ENCODE measurements at places on chromosomes 7 and 10.

- DNase-seq, result no peak
Observed at GRCh38 chr7:137674551-137675409, 172.0 kb downstream of the DGKI start.

DNA sequence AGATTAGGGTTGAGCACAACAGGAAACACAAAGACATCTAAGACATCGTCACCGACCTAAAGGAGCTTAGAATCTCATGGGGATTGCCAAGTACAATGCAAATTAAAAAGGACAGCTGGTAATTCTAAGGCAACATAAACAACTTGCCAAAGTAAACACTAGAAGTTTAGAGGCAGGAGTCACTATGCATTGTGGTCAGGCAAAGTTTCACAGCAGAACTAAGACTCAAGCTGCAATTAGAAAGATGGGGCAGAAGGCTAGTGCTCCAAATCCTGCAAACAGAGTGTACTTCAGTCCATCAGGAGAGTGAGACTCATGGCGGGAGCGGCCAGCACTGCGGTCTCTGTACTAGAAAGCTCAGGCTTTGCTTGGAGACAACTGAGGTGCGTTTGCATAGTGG lies 52.7 kb downstream of the HIPK2 start:
- DNase-seq, result peak; percentile 95

- no peak for DNase-seq
Observed at GRCh38 chr7:147015999-147016398, 899.4 kb downstream of the CNTNAP2 start.

DNA sequence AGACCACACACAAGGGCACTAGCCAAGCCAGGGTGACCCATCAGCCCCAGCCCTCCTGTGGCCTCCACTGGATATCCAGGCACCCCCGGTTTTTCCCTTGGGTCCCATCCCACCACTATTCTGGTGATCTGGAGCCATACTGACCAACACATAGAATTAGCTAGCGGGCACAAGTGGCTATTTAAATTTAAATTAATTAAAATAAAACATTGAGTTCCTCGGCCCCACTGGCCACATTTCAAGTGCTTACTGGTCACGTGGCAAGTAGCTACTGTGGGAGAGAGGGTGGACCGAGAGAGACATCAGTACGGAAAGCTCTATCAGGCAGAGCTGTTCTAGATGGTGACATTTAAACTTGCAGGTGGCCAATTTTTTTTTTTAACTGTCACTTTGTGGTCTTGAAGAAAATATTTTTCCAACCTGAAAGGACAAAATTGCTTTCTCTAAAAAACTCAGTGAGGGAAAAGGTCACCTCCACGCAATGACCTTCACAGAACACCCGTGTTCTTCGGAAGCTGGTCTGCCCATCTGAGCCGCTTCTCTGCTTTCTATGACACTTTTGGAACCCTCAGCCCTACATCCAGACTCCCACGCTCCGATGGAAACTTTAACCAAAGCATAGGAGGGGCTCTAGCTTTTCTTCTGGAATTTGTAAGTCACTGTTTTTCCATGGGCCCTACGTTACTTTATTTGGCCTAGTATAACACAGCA lies 30.0 kb downstream of the HIPK2 start:
- no peak for DNase-seq

- peak; percentile 17 for DNase-seq
Observed at GRCh38 chr7:36264123-36264801, 111.2 kb downstream of the EEPD1 start.

GRCh38 chr7:97801108-97801507 lies 69.2 kb downstream of the TAC1 start:
- no peak for DNase-seq

- DNase-seq, result no peak
Observed at GRCh38 chr10:36794981-36795380, 330.4 kb upstream of the ANKRD30A start.

DNA sequence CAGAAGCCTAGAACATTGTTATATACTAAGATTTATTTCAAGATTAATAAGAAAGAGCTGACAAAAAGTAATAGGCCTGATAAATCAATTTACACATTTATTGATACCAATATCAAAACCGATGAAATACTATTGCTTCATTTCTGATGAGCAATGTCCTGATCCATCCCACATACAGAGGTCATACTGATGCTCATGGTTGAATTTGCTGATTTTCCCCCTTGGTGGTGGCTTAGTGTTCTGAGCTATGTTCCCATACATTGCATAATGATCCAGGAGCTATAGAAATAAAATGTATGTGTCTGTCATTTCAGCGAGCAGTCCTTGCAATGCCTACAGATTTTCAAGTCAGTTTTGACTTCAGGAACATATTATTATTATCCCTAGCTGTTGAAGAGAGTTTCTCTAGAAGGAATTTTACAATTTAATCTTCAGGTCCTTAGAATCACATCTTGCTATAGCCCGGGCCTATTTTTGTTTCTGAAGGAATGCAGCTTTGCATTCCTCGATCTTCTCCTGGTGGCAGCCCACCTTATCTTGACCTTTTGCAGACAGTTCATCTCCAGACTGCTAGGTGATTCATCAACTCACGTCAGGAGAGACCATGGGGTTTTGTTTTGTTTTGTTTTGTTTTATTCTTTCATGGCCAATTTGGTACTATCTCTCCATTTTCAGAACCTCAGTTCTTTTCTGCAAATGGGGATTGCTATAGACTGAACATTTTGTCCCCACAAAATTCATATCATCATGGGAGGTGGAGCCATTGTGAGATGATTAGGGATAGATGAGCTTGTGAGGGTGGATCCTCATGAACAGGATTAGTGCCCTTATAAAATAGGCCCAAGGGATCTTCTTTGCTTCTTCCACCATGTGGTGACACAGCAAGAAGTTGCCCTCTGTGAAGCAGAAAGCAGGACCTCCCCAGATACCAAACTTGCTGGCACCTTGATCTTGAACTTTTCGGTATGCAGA lies 465.6 kb upstream of the IGFBP3 start:
- DNase-seq, result no peak

DNA sequence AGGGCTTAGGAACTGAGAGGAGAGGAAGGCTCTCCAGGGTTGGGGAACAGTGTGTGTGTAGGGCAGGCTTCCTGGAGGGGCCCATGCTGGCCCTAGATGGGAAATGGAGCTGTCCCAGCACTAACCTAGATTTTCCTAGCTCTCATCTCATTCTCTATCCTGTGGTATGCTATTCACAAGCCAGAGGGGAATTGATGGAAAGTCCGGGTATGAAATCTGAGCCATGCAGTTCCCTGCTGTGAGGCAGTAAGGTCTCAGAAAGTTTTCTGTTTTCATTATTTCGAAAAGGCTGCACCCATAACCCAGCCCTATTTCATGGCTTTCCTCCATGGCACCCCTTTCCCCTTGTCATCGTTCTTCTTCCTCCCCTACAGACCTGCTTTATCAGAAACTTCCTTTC lies 220.3 kb downstream of the RPS24 start:
- DNase-seq, result no peak

GRCh38 chr7:47402941-47403866 lies 178.7 kb downstream of the TNS3 start:
- DNase-seq, result no peak

GRCh38 chr10:527416-527815 lies 162.1 kb downstream of the DIP2C start:
- DNase-seq, result peak; percentile 74
